ENCODE measurements at places on chromosomes 5 and 9. TPM values are rescaled to one million over a fixed set of nuclear protein-coding genes. Genes with fewer than 3 reads are reported as not detected.

Gene PAEP
- not detected for total RNA-seq

Gene KIAA0825
- 1.3 TPM for total RNA-seq

Gene SREK1IP1
- 23.5 TPM for total RNA-seq

DNA sequence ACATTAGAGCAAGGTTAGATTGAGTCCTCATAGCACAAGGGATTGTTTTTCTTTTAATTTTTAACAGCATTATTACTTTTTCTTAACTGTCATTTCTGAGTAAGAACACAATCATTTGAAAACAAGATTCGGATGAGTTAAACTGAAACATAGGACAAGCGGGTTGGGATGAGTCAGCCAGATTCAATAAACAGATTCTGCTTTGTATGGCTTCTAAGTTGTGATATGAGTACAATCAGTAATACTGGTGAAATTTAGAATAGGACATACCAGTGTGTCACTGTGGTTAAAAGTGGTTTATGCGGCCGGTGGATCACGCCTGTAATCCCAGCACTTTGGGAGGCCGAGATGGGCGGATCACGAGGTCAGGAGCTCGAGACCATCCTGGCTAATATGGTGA lies 364.3 kb upstream of the CDH10 start:
- no peak overlapping the region for H3K4me3 ChIP-seq
- no peaks in the 10 kb centered on the region for H3K4me1 ChIP-seq
- no peaks in the 10 kb centered on the region for H3K27me3 ChIP-seq
- no peaks in the 10 kb centered on the region for H3K36me3 ChIP-seq
- DNase-seq: no peak

- H3K27me3 ChIP-seq: no peaks in the 10 kb centered on the region
- H3K4me3 ChIP-seq: no peak overlapping the region
- peak overlapping the region; percentile 19 for H3K27ac ChIP-seq
Measured at GRCh38 chr5:96823900-96824380, 16.2 kb upstream of the ERAP1 start.

DNA sequence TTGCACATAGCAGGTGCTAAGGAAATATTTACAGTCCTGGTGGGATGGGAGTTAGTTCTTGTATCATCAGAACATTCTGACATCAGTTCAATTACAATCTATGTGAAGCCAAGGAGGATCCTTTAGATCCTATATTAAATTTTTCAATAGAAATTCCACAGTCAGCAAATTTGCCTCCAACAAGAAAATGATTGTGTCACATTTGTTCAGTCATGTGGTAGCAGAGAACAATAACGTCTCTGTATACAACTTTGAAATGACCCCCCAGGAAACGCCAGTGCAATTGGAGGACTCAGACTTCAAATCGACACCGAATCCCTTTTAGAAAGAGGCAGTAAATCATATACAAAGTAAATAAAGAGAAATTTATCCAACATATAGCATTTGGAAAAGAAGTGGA lies 392.1 kb downstream of the DTWD2 start:
- no peak overlapping the region for H3K27ac ChIP-seq
- no peak for DNase-seq
- H3K36me3 ChIP-seq: no peaks in the 10 kb centered on the region
- H3K4me1 ChIP-seq: no peaks in the 10 kb centered on the region
- H3K4me3 ChIP-seq: no peak overlapping the region
- H3K27me3 ChIP-seq: no peaks in the 10 kb centered on the region

Gene KIF24
- 4.5 TPM for total RNA-seq

Gene TLX3
- total RNA-seq: not detected

- no peaks in the 10 kb centered on the region for H3K36me3 ChIP-seq
- no peaks in the 10 kb centered on the region for H3K27me3 ChIP-seq
- H3K4me1 ChIP-seq: peaks cover 7% of the 10 kb centered on the region
- H3K4me3 ChIP-seq: no peak overlapping the region
- no peak overlapping the region for H3K27ac ChIP-seq
Measured at GRCh38 chr9:131258186-131258585, 18.1 kb downstream of the FAM78A start.

All from endothelial cell of umbilical vein (primary cell).